ENCODE measurements at places on chromosomes 6 and 20. TPM values are rescaled to one million over a fixed set of nuclear protein-coding genes. Genes with fewer than 3 reads are reported as not detected.

The SLC32A1 gene
- total RNA-seq, result 0.59 TPM

The RBBP8NL gene
- total RNA-seq, result not detected

DNA sequence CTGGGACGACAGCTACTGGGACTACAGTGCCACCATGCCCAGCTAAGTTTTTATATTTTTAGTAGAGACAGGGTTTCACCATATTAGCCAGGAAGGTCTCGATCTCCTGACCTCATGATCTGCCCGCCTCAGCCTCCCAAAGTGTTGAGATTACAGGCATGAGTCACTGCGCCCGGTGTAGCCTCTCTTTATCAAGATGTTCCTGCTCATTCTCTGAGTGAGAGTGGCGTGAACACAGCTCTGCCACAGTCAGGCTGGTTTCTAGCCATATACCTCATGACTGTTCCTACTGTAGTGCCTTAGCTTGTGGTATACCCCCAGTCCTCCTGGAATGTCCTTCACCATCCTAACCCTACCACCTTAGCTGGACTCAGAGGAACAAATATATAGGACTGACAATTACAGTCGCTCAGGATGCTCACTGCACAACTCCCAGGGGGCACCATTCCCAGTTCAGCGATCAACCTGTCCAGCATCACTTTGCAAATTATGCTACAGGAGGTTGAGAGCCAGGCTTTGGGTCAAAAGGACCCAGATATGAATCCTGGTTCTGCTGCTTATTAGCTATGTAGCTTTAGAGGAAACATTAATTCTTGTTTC lies 86.3 kb downstream of the CHMP4B start:
- peaks cover 11% of the 10 kb centered on the region for H3K27me3 ChIP-seq
- no peak overlapping the region for H3K27ac ChIP-seq
- no peaks in the 10 kb centered on the region for H3K4me1 ChIP-seq

DNA sequence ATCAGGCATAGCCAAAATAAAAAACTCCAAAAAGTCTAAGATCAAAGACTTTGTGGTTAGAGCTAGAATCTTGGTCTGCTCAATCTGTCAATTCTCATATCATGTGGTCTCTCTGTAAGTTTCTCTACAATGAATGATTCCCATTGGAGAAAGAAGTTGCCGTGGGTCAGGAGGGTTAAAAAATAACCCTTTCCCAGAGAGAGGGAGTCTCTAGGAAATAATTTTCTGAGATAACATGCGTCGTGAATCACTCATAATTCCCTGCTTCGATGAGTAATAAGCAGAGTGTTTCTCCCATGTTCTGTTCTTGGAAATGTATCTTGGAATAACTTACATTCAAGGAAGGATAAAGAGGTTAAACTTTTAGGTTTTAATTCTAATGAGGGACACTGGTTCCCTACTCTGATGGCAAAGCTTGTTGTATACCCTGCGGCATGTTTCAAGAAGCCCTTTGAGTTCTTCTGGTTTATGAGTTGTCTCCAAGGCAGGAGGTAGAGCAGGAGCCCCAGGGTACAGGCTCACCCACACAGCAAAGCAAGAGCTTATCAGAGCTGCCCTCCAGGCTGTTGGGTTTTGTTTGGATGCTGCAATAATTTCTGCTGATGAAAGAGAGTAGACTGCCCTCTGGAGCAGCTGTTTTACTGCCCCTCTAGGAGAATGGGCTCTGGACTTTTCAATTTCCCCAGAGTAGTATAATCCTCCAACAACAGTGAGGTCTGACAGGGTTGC lies 599.1 kb downstream of the QKI start:
- H3K4me3 ChIP-seq, result no peak overlapping the region
- DNase-seq, result no peak
- no peaks in the 10 kb centered on the region for H3K27me3 ChIP-seq
- no peak overlapping the region for H3K27ac ChIP-seq
